Stomach (tissue), 19 donors: ENCODE measurements at places on chromosomes 4 and X. TPM values are rescaled to one million over a fixed set of nuclear protein-coding genes. Genes with fewer than 3 reads are reported as not detected.
A peak's percentile ranks its signal among the peaks of the same experiment; 100 is the strongest.

The ARHGEF6 gene
- total RNA-seq: 15.1 TPM

DNA sequence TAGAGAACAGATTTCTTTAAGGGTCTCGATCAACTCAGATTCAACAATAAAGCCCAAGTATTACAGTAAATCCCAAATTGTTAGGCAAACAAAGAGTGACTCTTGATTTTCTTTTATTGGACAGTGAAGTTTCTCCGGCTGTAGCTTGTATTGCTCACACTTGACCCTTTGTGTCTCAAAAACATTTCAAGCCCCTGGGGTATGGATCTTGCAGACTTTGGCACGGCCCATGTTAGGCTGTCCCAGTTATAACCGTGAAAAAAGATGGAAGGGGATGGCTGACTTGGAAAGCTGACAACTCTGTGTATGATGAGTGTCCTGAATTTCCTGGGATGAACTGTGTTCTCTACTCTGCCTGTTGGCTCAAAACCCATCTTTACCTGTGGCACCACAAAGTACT, 356.1 kb downstream of the SLITRK2 start:
- no peaks in the 10 kb centered on the region for H3K4me1 ChIP-seq
- no peaks in the 10 kb centered on the region for H3K36me3 ChIP-seq
- H3K4me3 ChIP-seq: no peak overlapping the region

DNA sequence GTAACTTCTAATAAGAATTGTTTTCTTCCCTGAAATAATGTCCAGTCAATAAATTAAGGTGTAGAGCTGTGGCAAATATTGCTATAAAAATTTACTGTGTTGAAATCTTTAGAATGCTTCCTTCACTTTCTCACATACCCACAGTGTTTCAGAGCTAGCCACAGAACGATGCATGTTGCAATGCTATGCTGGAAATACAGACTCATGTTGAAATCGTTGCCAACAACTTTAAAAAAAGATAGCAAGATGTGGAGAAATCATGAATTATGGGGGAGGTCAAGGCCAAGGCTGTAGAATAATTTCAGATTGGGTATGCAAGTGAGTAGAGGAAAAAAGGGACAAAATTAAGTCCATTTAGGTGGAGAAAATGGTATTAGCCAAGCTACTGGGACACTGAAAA, 204.8 kb downstream of the VEGFC start:
- no peaks in the 10 kb centered on the region for H3K27me3 ChIP-seq
- no peaks in the 10 kb centered on the region for H3K4me1 ChIP-seq
- H3K36me3 ChIP-seq: no peaks in the 10 kb centered on the region

GRCh38 chrX:17046478-17047097, 100.1 kb downstream of the REPS2 start:
- no peaks in the 10 kb centered on the region for H3K27me3 ChIP-seq
- H3K4me3 ChIP-seq: no peak overlapping the region
- peak; percentile 73 for DNase-seq
- H3K27ac ChIP-seq: no peak overlapping the region

DNA sequence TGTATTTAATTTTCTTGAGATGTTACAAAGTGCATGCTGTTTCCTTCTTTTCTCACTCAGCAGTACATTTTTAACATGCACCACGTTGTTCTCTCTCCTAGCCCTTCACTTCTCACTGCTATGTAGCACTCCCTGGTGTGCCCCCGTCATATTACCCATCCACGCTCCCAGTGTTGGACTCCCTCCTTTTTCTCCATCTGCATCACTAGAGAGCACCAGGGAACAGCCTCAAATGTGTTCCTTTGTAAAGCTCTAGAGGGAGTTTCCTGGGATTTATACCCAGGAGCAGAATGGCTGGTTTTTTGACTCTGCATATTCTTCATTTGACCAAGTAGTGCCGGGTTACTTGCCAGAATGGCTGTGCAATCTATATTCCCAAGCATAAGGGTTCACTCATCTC, 240.3 kb upstream of the ANXA3 start:
- H3K27ac ChIP-seq: no peak overlapping the region
- H3K36me3 ChIP-seq: no peaks in the 10 kb centered on the region
- H3K27me3 ChIP-seq: no peaks in the 10 kb centered on the region
- DNase-seq: no peak

The HSPA4L gene
- total RNA-seq: 5.8 TPM

DNA sequence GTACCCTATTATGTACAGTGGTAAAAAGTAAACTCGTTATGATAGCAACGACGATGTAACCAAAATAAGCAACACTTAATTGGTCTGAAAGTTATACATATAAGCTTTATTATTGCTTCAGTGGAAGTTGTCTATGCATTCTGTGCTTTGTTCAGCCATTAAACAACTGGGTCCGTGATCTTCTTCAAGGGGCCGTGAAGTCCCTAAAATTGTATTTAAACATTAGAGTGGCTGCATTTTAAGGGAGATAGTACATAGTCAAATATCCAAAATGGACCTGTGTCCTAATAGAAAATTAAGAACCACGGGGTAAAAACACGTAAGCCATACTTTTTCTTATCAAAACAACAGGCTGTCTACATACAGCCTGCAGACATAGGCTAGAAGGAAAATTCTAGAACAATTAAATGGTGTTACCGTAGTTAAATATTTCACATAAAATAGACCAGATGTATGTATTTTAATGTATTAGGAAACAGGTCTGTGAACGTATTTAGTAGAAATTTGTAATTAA, 2.1 kb downstream of the GUCY1A1 start:
- peaks cover 25% of the 10 kb centered on the region for H3K4me1 ChIP-seq
- no peaks in the 10 kb centered on the region for H3K36me3 ChIP-seq
- peak overlapping the region; percentile 69 for H3K4me3 ChIP-seq
- peak overlapping the region; percentile 81 for H3K27ac ChIP-seq
- H3K27me3 ChIP-seq: peaks cover 16% of the 10 kb centered on the region

The GSX2 gene
- total RNA-seq: not detected

- H3K36me3 ChIP-seq: no peaks in the 10 kb centered on the region
- no peak for DNase-seq
- H3K4me3 ChIP-seq: no peak overlapping the region
- no peaks in the 10 kb centered on the region for H3K27me3 ChIP-seq
- H3K27ac ChIP-seq: no peak overlapping the region
- H3K4me1 ChIP-seq: peaks cover 12% of the 10 kb centered on the region
Observed at GRCh38 chr4:77151241-77151640, 5.8 kb upstream of the CCNG2 start.

DNA sequence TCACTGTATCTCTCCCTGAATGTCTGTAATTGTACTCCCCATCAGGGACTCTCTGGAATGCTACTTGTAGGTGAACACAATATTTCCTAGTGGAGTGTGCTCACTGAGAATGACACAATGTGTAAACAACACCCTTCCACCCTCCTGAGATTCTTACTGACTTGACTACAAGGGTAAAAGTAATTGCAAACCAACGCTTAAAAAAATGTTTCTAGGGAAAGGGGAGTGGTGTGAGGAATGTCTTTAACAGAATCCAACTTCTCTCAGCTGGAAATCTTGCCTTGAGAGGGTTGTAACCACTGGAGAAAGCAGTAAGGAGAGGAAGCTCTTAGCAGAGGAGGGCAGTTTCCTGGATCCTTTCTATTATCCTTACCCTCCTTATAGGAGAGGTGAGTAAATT, 5.1 kb upstream of the RAPGEF2 start:
- H3K36me3 ChIP-seq: no peaks in the 10 kb centered on the region
- peaks cover 24% of the 10 kb centered on the region for H3K4me1 ChIP-seq
- H3K4me3 ChIP-seq: no peak overlapping the region
- peak overlapping the region; percentile 25 for H3K27ac ChIP-seq
- DNase-seq: no peak

The NLRP2B gene
- total RNA-seq: not detected

The ETDA gene
- not detected for total RNA-seq

- no peak overlapping the region for H3K4me3 ChIP-seq
- peaks cover 26% of the 10 kb centered on the region for H3K27me3 ChIP-seq
- H3K36me3 ChIP-seq: no peaks in the 10 kb centered on the region
Observed at GRCh38 chrX:20530406-20530921, 263.8 kb upstream of the RPS6KA3 start.

DNA sequence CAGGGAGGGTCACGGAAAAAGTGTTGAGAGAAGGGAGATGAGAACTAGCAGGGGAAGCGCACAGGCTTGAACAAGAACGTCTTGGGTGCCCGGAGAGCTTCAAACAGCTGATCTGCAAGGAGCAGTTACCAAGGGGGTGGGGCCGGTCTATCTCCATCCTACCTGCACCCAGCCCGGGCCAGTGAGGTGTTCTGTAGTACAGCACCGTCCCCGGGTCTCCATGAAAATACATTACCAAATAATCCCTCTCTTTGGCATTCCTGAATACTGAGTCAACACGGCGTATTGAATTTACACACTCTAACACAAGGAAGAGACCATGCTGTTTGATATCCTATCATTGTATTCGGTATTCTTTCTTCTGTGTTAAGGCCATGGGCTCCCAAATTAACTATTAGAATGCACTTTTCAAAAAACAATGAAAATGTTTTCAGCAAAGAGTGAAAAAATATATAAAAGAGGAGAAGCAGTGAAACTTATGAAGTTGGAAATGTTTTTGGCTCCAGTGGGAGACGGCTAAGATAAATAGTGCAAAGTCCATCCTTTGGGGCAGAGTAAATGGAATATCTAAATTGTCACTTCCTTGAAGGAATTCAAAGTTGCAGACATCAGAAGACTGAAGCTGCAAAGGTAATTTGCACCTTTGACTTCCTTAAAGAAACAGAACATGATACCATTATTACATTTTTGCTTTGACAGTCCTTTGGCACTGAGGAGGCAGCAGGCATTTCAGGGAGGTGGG, 90.3 kb downstream of the DHRSX start:
- no peaks in the 10 kb centered on the region for H3K27me3 ChIP-seq
- no peak overlapping the region for H3K4me3 ChIP-seq
- H3K4me1 ChIP-seq: no peaks in the 10 kb centered on the region
- peak; percentile 23 for DNase-seq
- H3K27ac ChIP-seq: no peak overlapping the region

The BTK gene
- total RNA-seq: 8.7 TPM

The NHSL2 gene
- under 0.01 TPM for total RNA-seq

The FRAS1 gene
- 2.9 TPM for total RNA-seq

DNA sequence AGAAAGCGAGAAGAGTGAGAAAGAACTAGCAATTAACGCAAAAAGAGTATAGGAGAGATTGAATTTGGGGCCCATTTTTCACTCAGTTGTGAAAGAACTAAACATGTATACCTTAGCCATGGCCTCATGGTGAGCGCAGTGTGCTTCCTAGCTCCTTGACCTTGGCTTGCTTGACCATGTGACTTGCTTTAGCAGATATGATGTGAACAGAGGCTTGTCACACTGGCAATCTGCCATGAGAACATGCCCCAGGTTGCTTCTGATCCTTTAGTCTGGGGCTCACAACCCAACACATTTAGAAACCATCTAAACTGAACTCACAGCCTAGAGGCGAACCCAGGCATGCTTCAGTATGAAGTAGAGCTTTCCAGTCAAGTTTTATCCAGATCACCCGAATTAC, 260.1 kb upstream of the FTHL17 start:
- no peaks in the 10 kb centered on the region for H3K36me3 ChIP-seq
- no peak overlapping the region for H3K4me3 ChIP-seq
- no peaks in the 10 kb centered on the region for H3K4me1 ChIP-seq
- DNase-seq: peak; percentile 23
- H3K27me3 ChIP-seq: no peaks in the 10 kb centered on the region
- no peak overlapping the region for H3K27ac ChIP-seq

DNA sequence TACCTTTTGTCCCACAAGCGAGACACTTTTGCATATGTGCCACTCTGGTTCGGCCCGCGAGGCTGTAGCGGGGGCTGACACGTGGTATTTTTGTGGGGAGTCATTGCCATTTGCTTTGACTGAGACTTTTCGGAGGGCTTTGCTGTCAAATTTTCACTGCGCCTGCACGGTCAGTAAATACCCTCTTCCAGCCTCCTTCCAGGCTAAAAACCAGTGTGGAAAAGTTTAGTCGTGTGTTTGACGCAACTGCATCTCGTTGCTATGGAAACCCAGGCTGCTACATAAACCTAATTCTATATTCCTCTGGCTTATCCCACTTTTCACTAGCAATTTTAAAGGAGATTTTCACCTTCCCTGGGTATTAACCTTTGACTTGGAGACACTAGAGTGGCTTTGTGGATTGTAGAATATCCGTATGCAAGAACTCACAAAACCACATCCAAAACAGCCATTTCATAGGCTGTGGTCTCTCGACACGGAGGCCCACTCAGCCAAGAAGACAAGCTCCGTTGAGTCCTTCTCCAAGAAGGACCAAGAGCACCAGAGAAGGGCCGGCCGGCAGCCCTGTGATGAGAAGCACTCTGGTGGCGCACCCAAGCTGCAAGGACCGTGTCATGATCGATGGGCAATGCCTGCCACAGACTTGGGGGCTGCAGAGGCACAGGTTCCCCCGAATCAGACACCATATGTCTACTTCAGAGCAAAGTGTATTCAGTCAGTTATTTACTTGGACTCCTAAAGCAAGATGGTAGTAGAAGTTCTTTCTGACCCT, 38.4 kb upstream of the ENPP6 start:
- no peaks in the 10 kb centered on the region for H3K36me3 ChIP-seq
- no peak for DNase-seq
- no peaks in the 10 kb centered on the region for H3K4me1 ChIP-seq
- no peak overlapping the region for H3K4me3 ChIP-seq

DNA sequence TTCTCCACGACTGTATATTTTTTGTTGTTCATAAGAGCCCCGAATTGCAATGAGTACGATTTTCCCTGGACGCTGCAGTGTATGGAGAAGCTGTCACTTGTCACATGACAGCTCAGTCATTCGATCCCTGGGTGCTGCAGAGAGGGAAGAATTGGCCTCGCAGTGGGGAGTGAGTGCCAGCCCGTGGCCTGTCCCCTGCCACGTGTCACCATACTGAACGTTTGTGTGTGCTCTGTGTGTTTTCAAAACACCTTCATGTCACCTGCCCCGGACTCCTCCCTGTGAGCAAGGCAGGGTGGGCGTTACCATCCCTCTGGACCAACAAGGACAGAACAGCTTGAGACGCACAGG, 77.9 kb downstream of the TBL1X start:
- H3K4me1 ChIP-seq: peaks cover 9% of the 10 kb centered on the region
- DNase-seq: no peak
- H3K27ac ChIP-seq: no peak overlapping the region
- no peaks in the 10 kb centered on the region for H3K27me3 ChIP-seq

GRCh38 chr4:66590488-66591215, 920.4 kb upstream of the EPHA5 start:
- H3K27ac ChIP-seq: no peak overlapping the region
- H3K36me3 ChIP-seq: no peaks in the 10 kb centered on the region
- no peaks in the 10 kb centered on the region for H3K27me3 ChIP-seq
- no peaks in the 10 kb centered on the region for H3K4me1 ChIP-seq

DNA sequence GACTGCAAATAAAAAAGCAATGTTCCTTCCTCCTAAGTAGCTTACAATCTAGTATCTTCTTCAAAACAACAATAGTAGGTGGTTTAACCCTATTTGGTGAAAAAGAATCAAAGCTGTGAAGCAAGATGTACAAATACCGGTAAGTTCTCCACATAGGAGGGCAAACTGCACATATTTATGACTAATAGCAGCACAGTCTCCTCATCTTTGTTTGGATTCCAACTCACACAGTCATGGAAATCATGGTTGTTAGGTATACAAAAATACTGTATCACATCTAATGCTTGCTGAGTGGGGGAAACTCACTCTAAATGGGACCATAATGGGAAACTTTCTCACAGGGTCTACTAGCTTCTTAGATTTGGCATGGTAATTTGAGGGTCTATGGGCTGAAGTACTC, 597.2 kb downstream of the INPP4B start:
- no peak overlapping the region for H3K4me3 ChIP-seq
- H3K36me3 ChIP-seq: no peaks in the 10 kb centered on the region
- no peak for DNase-seq
- no peaks in the 10 kb centered on the region for H3K27me3 ChIP-seq
- no peak overlapping the region for H3K27ac ChIP-seq

- H3K4me1 ChIP-seq: peaks cover 23% of the 10 kb centered on the region
- no peak overlapping the region for H3K4me3 ChIP-seq
- H3K36me3 ChIP-seq: no peaks in the 10 kb centered on the region
- no peaks in the 10 kb centered on the region for H3K27me3 ChIP-seq
- DNase-seq: no peak
- peak overlapping the region; percentile 6 for H3K27ac ChIP-seq
Observed at GRCh38 chr4:26993539-26993938, 132.9 kb downstream of the STIM2 start.
